ENCODE measurements at places on chromosomes 16 and 17. TPM values are rescaled to one million over a fixed set of nuclear protein-coding genes. Genes with fewer than 3 reads are reported as not detected.

The CES5A gene
- not detected for total RNA-seq

The SMIM5 gene
- total RNA-seq, result 2.7 TPM

The MSLN gene
- total RNA-seq, result 42.6 TPM

The NOS2 gene
- 0.38 TPM for total RNA-seq

The KAT7 gene
- total RNA-seq, result 56.7 TPM

The KRT27 gene
- not detected for total RNA-seq

The MYO15B gene
- 181 TPM for total RNA-seq

The SREBF1 gene
- 77.2 TPM for total RNA-seq

The DNAH9 gene
- 22.3 TPM for total RNA-seq

The ITGB3 gene
- 10.5 TPM for total RNA-seq

The TBC1D26 gene
- total RNA-seq, result not detected

The HBZ gene
- not detected for total RNA-seq

The TIGD7 gene
- 5.3 TPM for total RNA-seq

The GCGR gene
- not detected for total RNA-seq

The RAB26 gene
- 0.80 TPM for total RNA-seq

The STAT3 gene
- 278 TPM for total RNA-seq

The LLGL2 gene
- total RNA-seq, result 111 TPM

The TAC4 gene
- not detected for total RNA-seq

The FASN gene
- total RNA-seq, result 302 TPM

The KRTAP9-9 gene
- not detected for total RNA-seq

The UNC45B gene
- total RNA-seq, result 0.77 TPM

The ZFPM1 gene
- 5.6 TPM for total RNA-seq

The DDX52 gene
- 20.3 TPM for total RNA-seq

The MARCHF10 gene
- 5.1 TPM for total RNA-seq

The RAB37 gene
- total RNA-seq, result 7.4 TPM

The GNG13 gene
- total RNA-seq, result not detected

The CTF1 gene
- total RNA-seq, result 10.3 TPM

The FOXL1 gene
- 0.83 TPM for total RNA-seq

The WNT9B gene
- 0.80 TPM for total RNA-seq

The MEOX1 gene
- 0.86 TPM for total RNA-seq

Data from lower lobe of right lung (tissue), 2 donors.